Suppressor macrophage treated with lipopolysaccharide for 1 hour (primary cell): ENCODE measurements at places on chromosomes 5 and 9.

DNA sequence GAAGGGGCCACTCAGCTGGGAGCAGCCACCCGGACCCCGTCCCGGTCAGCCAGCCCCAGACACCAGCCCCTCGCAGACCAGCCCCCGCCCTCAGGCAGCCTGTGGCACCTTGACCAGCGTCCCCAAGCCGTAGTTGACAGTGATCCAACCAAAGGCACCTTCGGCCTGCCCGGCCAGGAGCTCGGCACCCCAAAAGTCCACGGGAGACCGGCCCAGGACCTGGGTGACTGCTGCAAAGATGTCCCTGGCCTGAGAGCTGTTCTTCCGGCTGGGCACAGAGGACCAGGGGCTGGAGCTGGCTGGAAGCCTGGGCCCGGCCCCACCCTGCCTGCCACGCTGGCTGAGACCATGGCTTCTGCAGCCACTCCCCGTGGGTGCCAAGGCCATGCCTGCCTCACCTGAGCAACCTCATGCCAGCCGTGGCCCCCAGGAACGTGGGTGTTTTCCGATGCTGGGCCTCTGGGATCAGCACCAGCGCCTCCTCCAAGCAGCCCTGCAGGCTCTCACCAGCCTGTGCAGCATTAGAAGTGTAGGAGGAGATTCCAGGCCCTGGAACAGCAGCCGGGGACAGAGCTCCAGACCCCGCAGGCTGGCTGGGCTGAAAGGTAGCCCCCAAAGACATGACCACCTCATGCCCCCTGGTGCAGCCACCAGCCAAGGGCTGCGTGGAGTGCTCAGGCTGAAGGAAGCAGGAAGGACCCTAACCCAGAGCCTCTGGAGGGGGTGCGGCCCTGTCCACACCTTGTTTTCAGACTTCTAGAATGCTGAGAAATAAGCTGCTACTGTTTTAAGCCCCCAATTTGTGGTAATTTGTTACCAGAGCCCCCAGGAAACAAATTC lies 4.2 kb downstream of the ENTPD8 start:
- no peak for DNase-seq

DNA sequence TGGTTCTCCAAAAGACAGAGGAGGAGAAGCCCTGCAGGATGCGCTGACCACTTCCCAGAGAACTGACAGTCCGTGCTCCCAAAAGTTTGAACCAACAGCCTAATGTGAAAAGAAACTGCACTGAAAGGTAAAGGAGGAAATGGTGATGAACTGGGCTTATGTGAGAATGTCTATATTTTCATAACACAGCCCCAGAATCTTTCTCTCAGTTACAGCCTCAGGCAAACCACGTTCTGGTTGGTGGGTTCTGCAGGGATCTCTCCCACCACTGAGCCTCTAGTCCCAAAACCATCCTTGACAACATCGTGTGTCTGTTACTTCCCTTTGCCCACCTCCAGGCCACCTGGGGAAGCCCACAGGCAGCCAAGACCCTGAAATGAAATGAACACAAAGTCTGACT lies 23.9 kb downstream of the SPARC start:
- no peak for DNase-seq

DNA sequence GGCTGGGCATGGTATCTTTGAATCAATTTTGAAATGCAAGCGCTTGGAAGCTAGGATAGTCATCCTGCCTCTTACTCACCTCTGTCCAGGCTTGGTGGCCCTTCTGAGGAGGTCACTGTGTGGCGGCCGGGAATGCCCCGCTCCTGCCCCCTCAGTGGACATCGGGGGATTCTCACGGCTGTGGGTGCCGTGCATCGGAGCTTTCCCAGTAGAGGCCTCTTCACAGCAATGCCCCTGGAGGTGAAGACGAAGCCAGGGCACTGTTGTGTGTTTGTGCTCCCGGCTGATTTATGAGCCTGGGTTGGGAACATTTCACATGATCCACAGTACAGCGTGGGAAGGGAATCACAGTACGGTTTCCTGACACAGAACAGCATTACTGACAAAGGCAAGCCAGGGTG lies 147.5 kb downstream of the NXNL2 start:
- no peak for DNase-seq

- no peak for DNase-seq
These were observed 273.3 kb upstream of the SEMA6A start for GRCh38 chr5:116847960-116848359.

DNA sequence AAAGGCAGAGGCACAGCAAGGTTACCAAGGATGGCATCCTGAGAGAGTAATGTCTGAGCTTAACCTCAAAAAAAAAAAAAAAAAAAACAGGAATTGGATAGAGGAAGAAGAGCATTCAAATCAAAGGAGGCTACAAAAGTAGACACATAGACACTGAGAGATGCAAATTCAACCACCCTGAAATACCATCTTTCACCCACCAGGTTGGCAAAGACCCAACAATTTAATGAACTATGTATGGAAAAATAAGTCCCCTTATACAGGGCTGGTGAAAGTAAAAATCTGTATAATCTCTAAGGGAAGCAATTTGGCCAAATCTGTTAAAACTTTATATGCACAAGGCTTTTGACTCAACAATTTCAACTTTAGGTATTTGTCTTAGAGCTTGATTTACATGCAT lies 4.9 kb downstream of the NADK2 start:
- peak; percentile 9 for DNase-seq

GRCh38 chr5:103436656-103437055 lies 125.9 kb downstream of the NUDT12 start:
- no peak for DNase-seq

- DNase-seq, result no peak
These were observed 23.6 kb upstream of the RAB14 start for GRCh38 chr9:121225240-121225639.

GRCh38 chr9:137064027-137064879 lies 6.1 kb downstream of the SAPCD2 start:
- peak; percentile 68 for DNase-seq

DNA sequence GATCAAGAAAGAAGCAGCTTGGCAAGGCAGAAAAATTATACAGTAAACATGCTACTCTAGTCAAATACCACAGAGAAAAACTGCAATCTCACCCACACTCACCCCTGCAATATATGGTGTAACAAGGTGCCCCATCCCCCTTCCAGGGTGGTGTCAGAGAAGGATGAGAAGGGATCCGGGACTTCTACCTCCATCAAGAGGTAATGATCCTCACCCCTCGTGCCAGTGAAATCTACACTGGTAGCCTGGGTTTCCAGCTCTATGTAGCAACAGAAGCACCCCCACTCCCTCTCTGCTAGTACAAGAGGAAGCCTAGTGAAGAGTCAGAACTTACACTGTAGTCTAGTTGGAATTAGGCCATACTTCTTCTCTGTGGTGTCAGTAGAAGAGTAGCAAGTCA lies 18.9 kb downstream of the SLCO4C1 start:
- peak; percentile 33 for DNase-seq

DNA sequence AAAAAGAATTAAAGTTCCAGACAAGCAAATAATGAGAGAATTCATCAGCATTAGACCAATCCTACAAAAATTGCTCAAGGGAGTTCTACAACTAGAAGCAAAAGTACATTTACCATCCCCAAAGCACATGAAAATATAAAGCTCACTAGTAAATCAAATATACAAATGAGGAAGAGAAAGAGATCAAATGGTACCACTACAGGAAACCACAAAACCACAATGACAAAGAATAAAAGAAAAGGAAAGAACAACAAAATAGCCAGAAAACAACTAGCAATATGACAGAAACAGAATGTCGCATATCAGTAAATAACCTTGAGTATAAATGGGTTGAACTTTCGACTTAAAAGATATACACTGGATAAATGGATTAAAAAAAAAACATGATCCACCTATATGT lies 739.0 kb downstream of the DTWD2 start:
- no peak for DNase-seq

GRCh38 chr5:107518190-107518589 lies 152.5 kb downstream of the EFNA5 start:
- DNase-seq, result no peak

GRCh38 chr9:8857926-8858595 lies 1058.5 kb upstream of the DMAC1 start:
- DNase-seq, result no peak

GRCh38 chr9:101708855-101709254 lies 29.6 kb downstream of the GRIN3A start:
- no peak for DNase-seq

- DNase-seq, result peak; percentile 16
These were observed 28.0 kb downstream of the TEX10 start for GRCh38 chr9:100324594-100325200.

GRCh38 chr9:10331157-10331556 lies 281.6 kb downstream of the PTPRD start:
- no peak for DNase-seq

DNA sequence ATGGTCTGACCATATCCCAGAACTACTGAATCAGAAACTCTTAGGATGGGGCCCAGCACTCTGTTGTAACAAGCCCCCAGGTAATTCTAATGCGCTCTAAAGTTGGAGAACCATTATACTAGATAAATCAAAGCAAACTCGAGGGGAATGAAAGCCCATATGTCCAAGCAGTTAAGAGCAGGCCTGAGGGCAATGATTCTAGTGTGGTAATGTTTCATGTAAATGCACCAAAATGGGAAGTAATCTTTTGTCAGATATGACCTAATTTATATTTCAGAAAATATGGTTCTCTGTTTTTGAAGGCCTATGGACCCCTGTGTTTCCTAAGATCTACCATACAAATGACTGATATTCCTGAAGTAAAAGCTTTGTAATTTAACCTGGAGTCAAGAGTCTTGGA lies 108.0 kb upstream of the PTGER4 start:
- peak; percentile 65 for DNase-seq

- no peak for DNase-seq
These were observed 119.2 kb downstream of the CWC27 start for GRCh38 chr5:64887910-64888309.

DNA sequence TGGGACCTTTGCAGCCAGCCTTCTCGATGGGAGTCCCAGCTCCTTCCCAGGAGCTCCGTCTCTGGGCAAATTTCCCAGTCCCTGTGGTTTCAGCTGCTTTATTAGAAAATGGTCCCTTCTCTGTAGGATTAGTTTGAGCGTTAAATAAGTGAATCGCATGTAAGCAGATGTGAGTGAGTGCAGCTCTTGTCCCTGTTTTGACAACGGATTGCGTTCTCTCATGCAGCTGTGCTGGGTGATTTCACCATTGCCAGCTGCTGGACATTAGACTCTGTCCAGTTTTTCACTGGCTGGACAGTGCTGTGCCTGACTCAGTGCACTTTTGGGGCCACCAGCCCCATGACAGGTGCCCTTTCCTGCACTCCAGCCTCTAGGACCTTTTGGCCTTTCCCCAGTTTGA lies 11.6 kb upstream of the CEL start:
- no peak for DNase-seq

GRCh38 chr5:57503433-57503832 lies 20.8 kb upstream of the ACTBL2 start:
- no peak for DNase-seq
